Left ventricle myocardium superior (tissue), 1 donor: ENCODE measurements at places on chromosomes 12 and 14.
A peak's percentile ranks its signal among the peaks of the same experiment; 100 is the strongest.

DNA sequence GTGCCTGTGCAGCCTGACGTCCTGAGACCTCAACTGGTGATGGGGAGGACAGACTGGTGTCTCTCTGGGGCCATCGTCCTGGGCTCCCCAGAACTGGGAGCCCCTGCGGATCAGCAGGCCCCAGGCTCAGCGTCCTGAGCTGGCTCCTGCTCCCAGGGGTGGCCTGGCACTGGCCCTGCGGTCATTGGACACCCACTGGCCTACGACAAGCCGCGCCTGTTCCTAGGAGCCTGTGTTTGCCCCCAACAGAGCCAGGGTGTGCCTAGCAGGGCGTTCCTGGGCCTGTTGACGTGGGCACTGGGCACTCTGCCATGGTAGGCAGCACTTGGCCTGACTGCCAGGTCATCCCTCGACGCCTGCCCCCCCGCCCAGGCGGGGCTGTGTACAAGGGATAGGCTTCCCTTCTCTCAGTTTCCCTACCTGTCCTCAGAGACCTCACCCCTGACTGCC, 8.4 kb downstream of the ADSS1 start:
- peak; percentile 93 for DNase-seq

GRCh38 chr14:101834397-101834796, 72.9 kb downstream of the PPP2R5C start:
- no peak for DNase-seq

DNA sequence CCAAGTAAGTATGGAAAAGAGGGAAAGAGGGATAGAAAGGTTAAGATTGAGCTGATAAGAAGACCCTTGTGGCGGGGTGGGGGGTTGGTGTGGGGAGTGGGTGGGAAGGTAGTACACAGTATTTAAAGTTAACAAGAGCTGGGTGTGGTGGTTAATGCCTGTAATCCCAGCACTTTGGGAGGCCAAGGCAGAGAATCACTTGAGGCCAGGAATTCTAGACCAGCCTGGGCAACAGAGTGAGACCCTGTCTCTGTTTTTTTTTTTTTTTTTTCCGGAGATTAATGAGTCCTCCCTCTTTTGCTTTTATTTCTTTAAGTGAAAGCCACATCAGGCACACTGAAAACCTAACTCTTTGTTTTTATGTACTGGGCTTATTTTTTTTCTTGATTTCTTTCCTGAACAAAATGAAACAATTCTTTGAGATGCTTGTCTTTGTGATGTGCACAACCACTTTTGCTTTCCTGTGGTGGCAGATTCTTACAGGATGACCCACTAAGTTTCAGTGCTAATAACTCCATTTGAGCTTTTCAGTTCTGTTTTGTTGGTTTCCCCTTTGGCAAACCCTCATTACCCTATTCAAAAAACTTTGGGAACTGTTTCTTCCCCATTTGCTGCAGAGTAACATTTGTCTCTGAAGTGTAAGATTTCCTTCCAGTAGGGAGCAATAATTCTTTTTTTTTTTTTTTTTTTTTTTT, 54.8 kb downstream of the WNK1 start:
- DNase-seq: no peak

GRCh38 chr14:92973261-92973797, 50.4 kb downstream of the CHGA start:
- peak; percentile 90 for DNase-seq

DNA sequence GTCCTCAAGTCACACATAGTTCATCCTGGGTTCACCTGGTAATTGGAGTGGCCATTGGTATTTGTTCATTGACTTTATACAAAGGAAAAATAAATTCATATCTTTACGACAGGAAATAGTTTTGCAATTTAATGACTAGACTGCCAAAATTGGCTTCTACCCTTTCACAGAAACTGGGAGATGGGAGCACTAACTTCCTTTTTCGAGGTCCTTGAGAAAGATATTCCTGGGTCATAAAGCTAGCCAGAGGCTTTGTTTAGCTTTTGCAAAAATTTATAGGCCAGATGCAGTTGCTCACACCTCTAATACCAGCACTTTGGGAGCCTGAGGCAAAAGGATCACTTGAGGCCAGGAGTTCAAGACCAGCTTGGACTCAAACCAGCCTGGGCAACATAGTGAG, 10.2 kb upstream of the OR11G2 start:
- no peak for DNase-seq

DNA sequence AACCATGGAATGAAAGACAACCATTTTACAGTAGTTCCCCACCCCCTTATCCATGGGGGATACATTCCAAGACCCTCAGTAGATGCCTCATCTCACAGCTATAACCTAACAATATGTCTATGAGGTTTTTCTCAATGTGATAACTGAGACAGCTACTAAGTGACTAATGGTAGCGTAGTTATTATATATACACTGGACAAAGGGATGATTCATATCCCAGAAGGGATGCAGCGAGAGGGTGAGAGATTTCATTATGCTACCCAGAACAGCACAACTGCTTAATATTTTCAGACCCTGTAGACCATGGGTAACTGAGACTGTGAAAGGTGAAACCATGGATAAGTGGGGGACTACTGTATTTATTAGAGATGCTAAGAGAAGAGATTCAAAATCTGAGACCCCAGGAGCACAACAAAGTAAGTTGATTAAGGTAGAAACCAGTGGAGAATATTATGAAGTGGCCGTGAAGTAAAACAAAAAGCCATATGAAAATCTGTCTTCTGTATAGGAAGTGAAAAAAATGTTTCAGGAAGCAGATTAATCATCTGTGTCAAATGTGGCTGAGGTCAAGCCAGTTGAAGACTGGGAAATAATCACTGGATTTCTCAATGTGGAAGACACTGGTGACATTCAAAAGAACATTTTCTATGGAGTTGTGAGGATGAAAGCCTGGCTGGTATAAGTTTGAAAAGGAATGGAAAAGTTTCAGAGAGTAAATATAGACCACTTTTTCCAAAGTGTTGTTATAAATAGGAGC, 77.2 kb downstream of the RPL10L start:
- no peak for DNase-seq

GRCh38 chr12:49057888-49058287, 2.7 kb downstream of the KMT2D start:
- no peak for DNase-seq

DNA sequence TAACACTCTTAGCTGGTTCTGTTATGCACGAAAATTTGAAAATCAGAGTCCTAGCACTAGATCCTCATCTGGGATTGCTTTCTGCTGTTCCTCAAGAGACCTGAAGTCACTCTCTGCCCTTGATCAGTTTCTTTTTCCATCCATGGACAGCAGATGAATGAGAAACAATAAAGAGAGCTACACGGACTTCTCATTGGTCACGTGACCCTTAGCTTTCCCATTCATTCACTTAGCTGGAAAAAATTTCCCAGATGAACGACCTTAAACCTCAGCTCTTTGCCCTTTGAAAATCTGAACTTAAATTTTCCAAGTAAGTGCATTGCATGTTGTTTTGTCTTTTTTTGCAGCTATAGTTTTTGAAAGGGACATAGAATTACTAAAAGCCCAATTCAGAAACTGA, 27.2 kb upstream of the RGS6 start:
- DNase-seq: no peak

GRCh38 chr12:21992823-21993222, 51.6 kb upstream of the ABCC9 start:
- no peak for DNase-seq

GRCh38 chr14:103999795-104000440, 57.6 kb upstream of the RD3L start:
- no peak for DNase-seq

DNA sequence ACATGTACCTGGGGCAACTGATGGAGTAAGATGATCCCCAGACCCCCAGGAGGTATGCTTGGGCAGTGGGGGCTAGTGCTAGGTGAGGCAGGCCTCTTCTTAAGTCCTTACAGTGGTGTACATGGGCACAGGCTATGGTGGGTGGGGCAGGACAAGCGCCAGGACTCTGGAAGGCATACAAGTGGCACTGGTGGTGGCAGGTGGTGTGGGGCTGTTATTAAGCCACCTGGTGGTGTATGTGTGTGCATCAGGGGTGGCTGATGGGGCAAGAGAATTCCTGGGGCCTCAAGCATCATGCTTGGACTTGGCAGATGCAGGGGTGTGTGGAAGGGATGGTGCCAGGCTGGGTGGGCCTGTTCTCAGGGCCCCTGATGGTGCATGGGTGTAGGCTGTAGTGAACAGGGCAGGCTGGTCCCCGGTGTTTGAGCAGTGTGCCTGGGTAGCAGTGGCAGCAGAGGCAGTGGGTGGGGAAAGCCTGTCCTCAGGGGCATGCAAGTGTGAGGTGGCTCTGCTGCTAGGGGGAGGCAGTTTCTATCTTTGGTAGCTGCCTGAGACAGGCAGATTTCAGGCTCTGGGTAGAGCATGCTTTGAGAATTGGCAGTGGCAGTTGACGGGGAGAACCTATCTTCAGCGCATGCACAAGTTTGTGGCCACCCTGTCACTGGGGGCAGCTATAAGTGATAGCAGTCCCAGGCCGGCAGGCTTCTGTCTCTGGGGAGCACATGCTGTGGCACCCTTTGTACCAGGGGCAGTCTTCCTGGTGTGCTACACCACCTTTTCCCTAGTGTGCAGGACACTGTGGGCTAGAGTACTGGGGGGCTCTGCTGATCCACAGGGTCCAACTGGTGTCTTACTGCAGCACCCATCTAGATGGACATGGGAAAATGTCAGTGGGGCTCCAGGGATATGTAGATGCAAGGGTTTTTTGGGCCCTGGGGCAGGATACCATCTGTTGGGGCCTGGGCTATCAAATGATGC, 52.6 kb upstream of the ABCD2 start:
- DNase-seq: no peak

DNA sequence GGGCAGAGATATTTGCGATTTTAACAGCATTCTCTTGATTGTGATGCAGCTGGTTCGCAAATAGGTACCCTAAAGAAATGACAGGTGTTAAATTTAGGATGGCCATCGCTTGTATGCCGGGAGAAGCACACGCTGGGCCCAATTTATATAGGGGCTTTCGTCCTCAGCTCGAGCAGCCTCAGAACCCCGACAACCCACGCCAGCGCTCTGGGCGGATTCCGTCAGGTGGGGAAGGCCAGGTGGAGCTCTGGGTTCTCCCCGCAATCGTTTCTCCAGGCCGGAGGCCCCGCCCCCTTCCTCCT, 271 bp upstream of the PSEN1 start:
- no peak for DNase-seq
